Right lobe of liver (tissue), 6 donors: ENCODE measurements at places on chromosomes 2 and 18. TPM values are rescaled to one million over a fixed set of nuclear protein-coding genes. Genes with fewer than 3 reads are reported as not detected.
A peak's percentile ranks its signal among the peaks of the same experiment; 100 is the strongest.

IL1RN gene
- total RNA-seq: 98.1 TPM

DNA sequence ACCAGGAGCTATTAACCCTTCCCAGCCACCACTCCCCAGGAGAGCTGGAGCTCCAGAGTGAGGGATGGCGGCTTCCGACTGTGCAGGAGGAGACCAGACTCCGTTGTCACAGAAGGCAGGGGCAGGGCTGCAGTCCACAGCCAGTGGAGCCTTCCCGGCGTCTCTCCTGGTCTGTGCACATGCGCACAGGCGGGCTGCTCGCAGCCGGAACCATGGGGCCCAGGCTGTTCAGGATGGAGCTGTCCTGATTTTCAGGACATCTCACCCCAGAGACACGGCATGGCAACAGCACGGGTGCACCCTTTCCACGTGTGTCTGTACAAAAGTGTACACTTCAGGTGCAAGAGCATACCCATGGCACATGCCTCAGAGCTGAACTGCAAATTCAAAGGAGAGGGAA is 28.9 kb downstream of the EIPR1 start:
- H3K27me3 ChIP-seq: no peaks in the 10 kb centered on the region
- H3K4me1 ChIP-seq: no peaks in the 10 kb centered on the region
- no peak overlapping the region for H3K4me3 ChIP-seq
- H3K36me3 ChIP-seq: peaks cover 2% of the 10 kb centered on the region

CTDP1 gene
- 8.2 TPM for total RNA-seq

PARD3B gene
- 11.2 TPM for total RNA-seq

ADRA2B gene
- 3.4 TPM for total RNA-seq

DSC3 gene
- not detected for total RNA-seq

WDR7 gene
- total RNA-seq: 18.8 TPM

- no peak overlapping the region for H3K4me3 ChIP-seq
- H3K36me3 ChIP-seq: no peaks in the 10 kb centered on the region
- no peaks in the 10 kb centered on the region for H3K27me3 ChIP-seq
- DNase-seq: no peak
- H3K27ac ChIP-seq: no peak overlapping the region
Measured at GRCh38 chr2:102439065-102439695, 16.2 kb downstream of the IL18RAP start.

DNA sequence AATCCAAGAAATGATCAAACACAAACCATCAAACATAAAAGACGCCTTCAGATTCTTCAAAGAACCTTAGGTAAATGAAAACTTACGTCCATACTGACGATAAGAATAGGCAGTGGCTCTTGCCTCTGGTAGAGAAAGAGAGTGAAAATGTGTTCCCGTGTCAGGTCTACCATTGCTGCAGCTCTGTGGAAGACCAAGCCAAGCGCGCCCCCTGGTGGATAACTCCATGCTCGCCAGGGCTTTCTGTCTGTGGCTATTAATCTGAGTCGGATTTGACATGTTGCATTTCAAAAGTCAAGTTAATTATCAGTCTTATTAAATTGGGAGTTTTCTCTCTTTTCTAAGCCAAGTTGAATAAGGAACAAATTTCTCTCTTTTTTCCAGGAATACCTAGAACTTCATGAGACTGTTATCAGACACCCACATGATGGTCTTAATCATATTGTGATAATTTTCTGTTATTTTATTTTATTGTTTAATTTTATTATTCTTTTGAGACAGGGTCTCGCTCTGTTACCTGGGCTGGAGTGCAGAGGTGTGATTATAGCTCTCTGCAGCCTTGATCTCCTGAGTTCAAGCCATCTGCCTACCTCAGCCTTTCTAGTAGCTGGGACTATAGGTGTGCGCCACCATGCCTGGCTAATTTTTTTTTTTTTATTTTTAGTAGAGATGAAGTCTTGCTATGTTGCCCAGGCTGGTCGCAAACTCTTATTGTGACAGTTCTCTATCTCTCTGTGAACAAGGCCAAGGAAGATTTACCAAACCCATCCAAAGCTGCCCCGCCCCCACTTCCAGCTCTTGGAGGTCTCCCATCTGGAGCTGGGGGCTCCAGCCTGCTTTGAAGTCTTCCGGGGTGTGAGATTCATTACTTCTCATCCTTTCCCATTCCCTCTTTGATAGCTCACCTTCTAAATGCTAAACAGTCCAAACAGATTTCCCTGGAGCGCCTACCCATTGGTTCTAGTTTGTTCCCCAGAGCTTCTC is 15.8 kb upstream of the ZAP70 start:
- no peaks in the 10 kb centered on the region for H3K4me1 ChIP-seq
- H3K27ac ChIP-seq: no peak overlapping the region
- no peaks in the 10 kb centered on the region for H3K36me3 ChIP-seq
- peak; percentile 88 for DNase-seq

- no peaks in the 10 kb centered on the region for H3K36me3 ChIP-seq
- H3K27me3 ChIP-seq: no peaks in the 10 kb centered on the region
- no peak for DNase-seq
- no peaks in the 10 kb centered on the region for H3K4me1 ChIP-seq
- no peak overlapping the region for H3K4me3 ChIP-seq
Measured at GRCh38 chr2:217114117-217114516, 254.3 kb upstream of the TNP1 start.

DNA sequence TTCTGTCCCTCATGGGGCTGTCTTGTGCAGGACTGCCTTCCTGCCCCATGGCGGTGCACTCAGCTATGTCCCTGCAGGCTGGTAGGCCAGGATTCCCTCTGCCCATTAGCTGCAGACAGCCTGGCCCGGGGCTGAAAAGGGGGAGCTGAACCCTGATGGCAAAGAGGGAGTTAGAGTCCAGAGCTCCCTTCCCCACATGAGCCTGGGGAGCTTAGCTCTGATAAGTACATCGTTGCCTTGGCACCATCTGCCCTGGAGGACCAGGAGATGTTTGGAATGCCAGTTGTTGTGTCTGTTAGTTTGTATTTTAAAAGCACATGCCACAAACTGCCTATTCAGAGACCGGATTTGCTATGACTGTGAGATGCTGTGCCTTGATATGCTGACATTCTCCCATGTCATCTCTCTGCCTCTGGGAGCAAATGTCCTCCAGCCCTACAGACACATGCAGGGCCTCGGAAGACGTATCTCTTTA is 65.1 kb upstream of the AFF3 start:
- no peak overlapping the region for H3K4me3 ChIP-seq
- no peak for DNase-seq
- no peaks in the 10 kb centered on the region for H3K27me3 ChIP-seq
- H3K4me1 ChIP-seq: no peaks in the 10 kb centered on the region
- no peaks in the 10 kb centered on the region for H3K36me3 ChIP-seq
